ENCODE measurements at places on chromosomes 2 and 18.

GRCh38 chr18:500632-501405 is at the start of gene COLEC12:
TSS of gene COLEC12 (minus strand) at chr18:500701. CDS start at chr18:500514, 187 bp downstream.
- DNase-seq, result no peak

GRCh38 chr2:29075894-29076705 is 1.8 kb upstream of the PCARE start:
- no peak for DNase-seq

GRCh38 chr2:161208527-161209139 is 48.4 kb downstream of the TANK start:
- DNase-seq, result peak; percentile 74

GRCh38 chr2:108910541-108911396 is 78.3 kb downstream of the EDAR start:
- DNase-seq, result no peak

GRCh38 chr2:88590998-88591613 is 36.2 kb downstream of the EIF2AK3 start:
- DNase-seq, result peak; percentile 57

DNA sequence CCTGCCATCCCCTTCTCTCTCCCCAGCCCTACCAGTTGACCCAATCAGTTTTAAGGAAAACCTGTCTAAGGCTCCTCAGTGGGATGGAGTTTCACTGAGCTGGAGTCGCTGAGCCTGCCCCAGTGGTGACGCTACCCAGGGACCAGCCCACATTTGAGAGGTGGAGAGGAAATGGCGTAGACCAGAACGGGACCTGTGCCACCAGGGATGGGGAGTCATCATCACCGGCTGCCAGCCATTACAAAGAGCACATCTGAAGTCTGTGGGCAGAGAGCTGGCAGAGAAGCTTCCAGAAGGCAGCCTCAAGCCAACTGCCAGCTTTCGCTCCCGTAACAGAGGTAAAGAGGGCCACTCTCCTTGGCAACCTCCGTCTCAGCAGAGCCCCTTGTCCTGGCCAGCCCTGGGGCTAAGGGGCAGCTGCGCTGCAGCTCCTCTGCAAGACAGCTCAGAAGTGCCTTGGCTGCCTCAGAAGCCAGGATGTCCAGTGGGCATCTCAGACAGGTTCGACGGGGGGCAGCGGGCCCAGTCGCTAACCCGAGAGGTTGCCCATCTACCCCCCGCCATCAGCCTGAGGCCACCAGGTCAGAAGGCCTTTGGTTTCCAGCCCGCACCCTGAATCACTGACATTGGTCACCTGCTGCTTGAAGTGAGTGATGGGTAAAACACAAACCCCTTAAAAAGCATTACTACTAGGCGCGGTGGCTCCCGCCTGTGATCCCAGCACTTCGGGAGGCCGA is 15.4 kb downstream of the SDC1 start:
- DNase-seq, result no peak

DNA sequence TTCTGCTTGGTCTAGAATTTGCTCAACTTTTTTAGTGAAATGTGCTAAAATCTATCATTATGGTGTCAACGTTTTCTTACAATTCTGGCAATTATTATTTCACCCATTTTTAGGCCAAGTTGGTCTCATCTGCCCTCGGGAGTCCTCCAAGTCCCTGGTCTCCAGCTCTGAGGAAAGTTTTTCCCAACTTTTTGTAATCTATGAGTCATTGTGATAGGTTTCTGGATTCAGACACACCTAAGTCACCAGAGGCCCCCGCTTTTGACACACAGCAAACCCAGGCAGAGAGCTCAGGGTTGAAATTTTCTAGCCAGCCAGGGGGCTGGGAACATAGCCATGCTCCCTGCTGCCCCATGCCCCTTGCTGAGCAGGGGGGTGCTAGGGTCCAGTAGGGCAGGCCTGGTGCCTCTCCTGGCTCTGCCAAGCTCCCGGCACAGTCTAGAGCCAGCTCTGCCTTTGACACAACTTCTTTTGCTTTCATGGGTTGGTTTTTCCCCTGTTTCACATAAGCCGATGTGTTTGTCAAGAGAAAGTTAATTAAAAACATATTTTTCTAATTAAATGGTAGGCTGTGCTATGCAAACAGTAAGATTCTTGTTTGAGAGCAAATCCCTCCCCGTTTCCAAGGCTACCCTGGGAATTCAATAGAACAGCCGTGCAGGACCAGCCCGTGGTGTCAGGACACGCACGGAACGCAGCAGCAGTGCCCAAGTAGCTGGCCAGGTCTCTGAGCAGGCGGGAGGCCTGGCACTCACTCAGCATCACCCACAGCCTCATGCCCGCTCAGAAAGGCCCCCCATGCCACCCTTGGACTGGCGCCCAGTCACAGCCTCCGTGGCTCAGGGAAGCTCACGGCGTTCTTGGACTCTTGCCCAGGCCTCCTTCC is 25.5 kb upstream of the SNED1 start:
- DNase-seq, result peak; percentile 72

DNA sequence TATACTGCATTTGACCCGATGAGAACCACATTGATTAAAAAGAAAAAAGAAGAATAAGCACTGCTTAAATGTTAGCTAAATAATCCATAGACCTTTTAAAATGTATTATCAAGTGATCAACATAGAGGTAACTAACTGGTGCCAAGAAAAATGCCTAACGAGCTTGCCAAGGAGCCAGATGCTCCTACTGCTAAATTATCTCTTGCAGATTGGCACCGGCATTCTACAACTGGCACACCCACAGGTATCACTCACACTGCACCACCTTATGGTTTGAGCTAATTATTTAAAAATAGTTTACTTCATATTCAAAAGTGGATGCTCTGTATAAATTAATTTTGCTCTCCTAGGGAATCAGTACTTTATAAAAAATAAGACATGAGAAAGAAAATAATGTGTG is 341.6 kb upstream of the CDH7 start:
- no peak for DNase-seq

GRCh38 chr18:3703732-3704176 is 253.8 kb downstream of the TGIF1 start:
- DNase-seq, result peak; percentile 73

DNA sequence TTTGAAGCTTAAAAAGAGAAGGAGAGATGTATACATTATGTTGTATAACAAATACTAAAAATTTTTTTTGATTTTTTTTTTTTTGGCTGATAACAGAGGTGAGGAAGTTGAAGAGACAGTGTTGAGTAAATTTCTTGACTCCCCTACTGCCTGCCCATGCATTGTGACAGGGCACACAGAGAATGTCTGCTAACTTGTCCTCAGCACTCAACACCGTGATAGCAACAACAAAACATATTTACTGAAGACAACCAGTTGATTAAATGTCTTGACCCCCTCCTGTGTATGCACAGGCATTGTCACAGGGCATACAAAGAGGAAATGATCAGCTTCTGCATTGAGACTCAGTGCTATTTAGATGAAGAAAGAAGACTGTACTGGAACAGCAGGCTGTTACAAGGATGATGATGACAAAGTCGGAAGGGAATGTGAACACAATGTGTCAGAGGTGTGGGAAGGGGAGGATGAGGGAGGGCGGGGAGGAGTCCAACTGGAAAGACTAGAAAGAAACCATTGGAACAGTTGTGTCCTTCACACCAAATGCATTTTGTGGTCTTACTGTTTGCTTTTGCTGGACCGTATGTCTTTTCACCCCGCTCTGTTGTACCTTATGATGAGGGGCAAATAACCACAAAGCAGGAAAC is 89.5 kb downstream of the CERS6 start:
- DNase-seq, result peak; percentile 91

DNA sequence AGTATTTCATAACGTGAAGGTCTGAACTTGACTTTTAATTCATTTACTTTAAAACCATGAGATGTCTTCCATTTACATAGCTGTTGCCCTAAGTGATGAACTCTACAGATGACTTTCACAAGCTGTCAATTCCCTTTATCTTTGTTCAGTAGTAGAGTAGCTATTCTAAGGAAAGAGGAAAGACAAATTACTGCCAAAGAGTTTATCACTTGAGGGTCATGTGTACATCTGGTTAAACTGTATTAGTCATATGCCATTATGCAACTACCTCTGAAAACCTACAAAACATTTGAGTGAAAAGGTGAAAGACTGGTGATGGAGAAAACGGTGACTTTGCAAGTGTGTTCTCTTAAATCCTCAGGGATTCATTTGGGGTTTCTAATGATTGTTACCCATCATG is 763.9 kb downstream of the TMEM182 start:
- no peak for DNase-seq

DNA sequence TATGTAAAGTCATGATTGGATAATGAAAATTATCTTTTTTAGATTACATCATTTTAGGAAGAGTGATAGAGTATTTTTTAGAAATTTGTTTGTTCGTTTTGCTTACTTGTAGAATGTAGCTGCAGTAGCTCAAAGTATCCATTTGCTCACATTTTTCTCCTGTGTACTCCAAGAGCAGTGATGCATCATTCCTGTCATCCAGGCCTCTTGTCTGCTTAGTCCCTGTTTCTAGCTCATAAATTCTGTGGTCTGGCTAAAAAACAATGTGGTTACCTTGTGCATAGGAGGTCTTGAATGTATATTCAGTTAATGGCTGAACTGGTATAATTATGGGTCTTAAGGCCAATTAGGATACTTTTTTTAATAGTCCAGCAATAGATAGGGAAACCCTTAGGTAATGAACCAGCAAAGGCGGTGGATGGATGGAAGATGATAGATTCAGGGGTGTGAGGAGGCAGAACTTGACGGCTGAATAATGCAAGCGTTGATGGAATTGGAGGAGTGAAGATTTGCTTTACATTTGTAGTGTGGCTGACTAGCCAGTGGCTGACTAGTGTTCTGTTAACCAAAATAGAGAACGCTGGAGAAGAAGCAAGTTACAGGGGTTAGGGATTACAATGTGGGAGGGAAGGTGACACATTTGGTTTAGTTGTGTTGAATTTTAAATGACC is 145.0 kb downstream of the ZNF407 start:
- peak; percentile 57 for DNase-seq

DNA sequence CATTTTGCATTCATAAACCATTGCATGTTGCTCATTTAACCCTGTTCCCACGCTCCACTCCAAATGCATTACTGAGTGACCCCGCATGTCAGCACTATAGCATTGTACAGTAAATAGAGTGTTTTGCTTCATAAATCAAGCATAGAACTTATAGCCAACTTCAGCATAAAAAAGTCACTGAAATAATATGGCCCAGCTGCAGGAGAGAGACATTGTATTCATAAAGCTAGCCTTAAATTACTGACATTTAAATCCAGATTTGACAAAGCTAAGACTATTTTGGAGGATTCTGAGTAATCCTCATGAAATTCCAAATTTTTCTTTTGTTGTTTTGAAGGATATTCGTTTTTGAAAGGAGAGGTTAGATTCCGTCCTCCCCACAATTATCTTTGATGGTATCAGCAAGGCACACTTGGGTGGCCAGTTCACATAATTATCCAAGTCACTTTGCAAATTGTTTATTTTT is 320.9 kb upstream of the TCF4 start:
- peak; percentile 73 for DNase-seq

GRCh38 chr2:241199897-241200821 is 11.7 kb downstream of the ANO7 start:
- no peak for DNase-seq

DNA sequence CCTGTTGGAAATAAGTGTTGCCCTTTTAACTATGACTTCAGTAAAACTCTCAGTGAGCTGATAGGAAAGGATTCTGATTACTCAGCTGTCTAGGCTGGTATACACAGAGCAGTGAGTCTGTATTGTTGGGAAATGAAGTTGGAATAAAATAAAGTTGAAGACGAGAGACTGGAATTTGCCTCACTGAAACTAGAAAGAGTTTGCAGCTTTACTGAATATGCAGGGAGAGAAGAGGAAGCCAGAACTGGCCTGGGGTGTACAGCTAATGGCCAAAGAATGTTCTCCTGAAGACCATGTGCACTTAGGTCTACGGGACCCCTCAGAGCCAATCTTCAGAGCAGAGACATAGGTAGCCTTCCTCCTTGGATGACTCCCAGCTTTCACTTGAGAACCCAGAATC is 26.5 kb downstream of the EIF4E2 start:
- DNase-seq, result peak; percentile 44

DNA sequence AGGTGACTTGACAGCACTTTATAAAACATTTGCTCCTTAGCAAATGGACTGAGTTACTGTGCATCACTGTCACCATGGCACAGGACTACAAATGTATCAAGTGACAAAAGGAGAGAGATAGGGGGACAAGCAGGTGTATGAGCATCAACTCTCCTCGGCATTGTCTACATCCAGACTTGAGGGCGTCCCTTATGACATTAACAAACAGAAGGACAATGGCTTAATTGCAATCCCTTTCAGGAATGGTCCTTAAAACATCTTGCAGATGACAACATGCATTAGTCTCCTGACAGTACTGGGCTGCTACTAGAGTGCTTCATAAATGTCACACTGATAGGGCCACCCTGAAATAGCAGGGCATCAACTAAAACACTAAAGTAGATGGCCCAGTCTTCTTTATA is 198.8 kb downstream of the PDE1A start:
- DNase-seq, result no peak

DNA sequence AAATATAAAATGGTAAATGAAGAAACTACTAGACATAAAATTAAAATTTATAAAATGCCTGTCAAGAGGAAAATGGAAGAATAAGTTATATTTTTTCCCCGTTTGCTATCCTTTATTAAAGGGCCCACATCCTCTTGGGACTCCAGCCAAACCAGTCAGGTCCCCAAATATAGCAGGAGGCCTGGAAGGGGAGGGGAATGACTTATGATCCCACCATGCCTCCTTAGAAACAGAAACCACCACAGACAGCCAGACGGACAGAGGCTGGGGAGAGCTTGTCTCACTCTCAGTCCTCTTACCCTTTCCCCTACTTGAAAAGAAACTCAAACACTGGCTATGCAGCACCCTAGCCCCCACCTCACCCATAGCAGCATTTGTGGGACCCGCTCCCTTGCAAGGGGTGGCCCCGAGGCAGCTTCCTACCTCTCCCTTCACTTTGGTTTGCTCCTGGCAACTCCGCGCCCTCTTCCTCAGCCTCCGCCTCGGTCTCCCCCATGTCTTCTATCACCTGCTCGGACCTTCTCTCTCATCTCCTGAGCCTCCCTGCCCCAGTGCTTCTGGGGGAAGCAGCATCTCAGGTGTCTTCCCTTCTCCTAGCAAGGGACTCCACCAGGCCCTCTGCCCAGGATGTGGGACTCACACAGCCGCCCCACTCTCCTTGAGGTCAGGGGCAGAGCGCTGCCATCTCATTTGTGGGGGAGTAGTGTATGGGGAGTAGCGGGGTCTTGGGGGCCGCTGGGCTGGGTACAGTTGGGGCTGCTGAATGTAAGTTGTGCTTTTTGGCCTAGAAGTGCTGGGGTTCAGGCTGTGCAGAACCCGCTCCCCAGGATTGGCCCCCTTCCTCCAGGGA is 37.4 kb upstream of the ANKRD62 start:
- DNase-seq, result no peak

DNA sequence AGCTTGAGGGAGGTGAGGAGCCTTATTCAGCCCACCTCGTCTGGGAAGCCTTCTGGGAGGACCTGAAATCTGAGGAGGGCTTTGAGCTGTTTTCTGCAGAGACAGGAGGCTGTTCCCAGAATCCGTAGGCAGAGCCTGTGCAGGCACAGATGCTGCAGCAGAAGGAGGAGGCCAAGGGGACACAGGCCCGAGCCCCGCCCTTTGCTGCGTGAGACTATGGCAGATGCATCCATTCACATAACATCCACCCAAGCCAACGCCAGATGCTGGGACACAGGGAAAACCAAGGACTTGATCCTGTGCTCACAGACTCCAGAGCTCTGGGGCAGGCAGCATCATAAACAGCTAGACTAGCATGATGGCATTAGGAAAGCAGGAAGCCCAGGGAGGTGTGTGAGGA is 98.2 kb downstream of the KCNF1 start:
- DNase-seq, result no peak

- DNase-seq, result no peak
These were observed 83.4 kb upstream of the NARS1 start for GRCh38 chr18:57705011-57705410.

GRCh38 chr18:70598406-70598805 is 309.6 kb downstream of the SOCS6 start:
- DNase-seq, result no peak

- DNase-seq, result no peak
These were observed 104.4 kb upstream of the SALL3 start for GRCh38 chr18:78875016-78875777.

All from fibroblast of skin of abdomen (primary cell).